ENCODE measurements at places on chromosomes 5 and 9.

GRCh38 chr5:56908942-56909293, 478 bp upstream of the SETD9 start:
- DNase-seq = no peak

DNA sequence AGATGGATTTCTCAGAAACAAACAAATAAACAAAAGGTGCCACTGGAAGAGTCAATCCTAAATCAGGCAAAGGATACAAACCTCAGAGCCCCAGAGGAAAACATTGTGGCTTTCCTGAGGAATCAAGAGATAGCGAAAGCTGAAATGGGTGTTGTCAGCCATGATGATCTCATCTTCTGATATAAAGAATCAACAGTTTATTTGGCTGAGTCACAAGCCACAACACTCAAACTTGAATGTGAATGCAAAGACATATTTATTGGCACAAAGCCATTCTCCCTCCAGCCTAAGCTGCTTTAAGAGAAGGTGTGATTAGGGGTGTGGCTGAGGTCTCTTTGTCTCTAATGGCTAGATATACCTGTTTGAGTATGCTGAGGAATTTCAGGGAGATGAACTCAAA, 73.3 kb upstream of the NREP start:
- DNase-seq = no peak

DNA sequence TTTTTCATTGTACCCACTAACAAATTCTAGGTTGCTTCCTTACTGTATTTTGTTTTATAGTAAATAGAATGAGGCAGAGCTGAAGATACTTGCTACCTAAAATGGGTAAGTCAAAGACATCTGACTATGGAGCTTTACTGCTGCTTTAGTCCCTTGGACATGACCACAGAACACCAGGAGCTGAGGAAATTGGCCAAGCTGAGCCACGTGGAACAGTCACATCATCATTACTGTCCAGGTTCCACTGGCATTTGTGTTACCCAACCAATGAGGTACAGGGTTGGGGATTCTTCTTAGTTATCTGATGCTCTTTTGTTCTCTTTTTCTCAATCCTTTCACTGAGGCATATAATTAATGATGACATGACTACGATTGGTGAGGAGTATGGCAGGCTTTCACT, 47.1 kb downstream of the SSBP2 start:
- DNase-seq = no peak

DNA sequence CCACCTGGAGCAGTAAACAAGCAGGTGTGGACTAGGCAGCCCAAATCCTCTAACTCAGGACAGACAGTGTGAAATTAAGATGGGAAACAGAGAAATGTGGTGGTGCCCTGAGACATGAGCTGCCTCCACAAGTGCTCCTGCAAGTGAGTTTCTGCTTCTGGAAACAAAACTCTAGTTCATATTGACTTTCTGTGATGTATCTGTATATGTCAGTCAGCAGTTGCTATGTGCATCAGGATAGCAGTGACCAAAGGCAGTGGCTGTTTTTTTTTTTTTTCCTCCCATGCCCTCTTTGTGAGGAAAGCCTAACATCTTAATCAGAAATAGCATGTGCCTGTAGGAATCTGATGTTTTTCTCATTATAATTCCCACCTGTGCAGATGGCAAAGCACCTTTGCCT, 318.4 kb upstream of the SEMA6A start:
- DNase-seq = no peak

DNA sequence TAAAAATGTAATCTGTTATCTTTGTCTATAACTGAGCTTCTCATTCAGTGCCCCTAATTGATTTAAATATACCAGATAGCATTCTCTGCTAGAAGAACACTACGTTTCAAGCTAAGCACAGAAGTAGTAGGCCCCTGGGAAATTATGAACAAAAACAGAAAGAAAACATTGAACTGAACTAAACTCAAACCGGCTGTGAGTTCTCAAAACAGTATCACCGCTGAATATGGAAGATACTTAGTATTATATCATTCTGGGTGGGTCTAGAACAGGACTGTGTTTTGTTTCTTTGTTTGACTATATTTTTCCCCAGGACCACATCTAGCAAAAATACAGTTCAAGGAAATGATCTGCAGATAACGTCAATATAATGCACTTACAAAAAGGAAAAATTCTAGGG, 95.1 kb upstream of the HMHB1 start:
- no peak for DNase-seq

- DNase-seq = no peak
These were observed 372.8 kb downstream of the PLK2 start for GRCh38 chr5:58087123-58087522.

DNA sequence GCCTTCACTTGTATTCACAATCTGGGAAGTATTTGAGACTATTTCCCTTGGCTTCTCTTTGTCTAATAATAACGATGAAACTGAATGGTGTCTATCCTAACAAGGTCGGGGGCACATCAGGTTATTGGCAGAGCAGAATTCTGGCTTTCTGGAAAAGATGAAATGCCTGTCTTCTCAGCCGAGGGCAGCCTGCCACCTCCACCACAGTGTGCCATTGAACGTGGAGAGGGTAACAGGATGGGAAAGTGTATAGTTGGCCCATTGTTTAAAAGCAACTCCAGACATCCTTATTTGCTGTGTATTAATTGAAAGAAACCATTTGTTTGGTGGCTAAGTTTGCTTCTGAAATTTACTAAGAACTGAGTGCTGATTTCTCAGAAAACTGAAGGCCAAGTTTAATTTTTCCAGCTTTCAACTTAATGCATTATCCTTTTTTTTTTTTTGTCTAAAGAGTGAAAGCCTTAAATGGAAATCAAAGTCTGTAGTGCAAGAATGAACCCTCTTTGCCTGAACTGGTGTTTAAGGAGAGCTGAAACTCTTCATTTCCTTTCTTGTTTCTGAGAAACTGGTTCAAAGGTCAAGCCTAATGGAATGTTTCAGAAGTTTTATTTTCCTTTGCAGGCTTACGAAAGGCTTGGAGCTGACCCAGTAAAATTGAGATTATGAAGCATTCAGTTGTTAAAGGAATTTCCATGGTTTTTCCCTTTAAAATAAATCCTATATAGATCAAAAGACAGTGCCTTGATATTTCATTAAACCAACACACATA, 563.7 kb upstream of the DAP start:
- DNase-seq = no peak

- DNase-seq = no peak
These were observed 59.1 kb downstream of the CHSY3 start for GRCh38 chr5:129963359-129963758.

GRCh38 chr5:42636425-42636824, 120.2 kb upstream of the CCDC152 start:
- no peak for DNase-seq

GRCh38 chr5:33198836-33199235, 241.9 kb upstream of the TARS1 start:
- DNase-seq = no peak

- no peak for DNase-seq
These were observed 20.2 kb upstream of the PCDHB1 start for GRCh38 chr5:141031006-141031405.

GRCh38 chr9:88197781-88198340, 59.6 kb upstream of the SPATA31C2 start:
- no peak for DNase-seq

DNA sequence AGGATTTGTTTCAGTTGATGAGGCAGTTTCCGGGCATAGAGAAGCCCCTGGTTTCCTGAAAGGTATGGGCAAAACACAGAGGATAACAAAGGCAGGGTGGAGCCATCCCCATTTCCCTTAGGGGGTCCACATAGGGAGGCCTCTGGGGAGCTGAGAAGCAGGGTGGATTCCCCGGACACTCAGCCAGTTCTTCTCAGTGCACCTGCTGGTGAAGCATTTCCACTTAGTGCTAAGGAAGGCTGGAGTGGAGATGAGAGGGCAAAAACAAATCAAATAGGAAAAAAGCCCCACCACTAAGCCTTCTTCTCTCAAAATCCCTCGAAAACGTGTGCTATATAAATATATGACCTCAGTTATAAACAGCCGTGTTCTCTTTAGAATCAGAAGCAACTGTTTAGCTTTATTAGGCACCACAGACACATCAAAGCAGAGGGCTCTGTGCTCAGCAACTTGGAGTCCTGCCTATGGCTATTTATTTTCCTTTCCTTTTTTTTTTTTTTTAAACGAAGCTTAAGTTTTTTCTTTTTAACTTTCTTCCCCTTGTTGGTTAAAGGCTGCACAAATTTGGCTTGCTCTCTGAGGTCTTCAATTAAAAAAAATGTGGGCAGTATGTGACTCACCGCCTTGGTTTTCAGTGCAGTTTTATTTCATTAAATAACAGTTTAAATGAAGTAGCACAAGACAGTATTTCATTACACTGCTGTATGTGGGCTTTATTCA, 67.7 kb downstream of the PRDM6 start:
- DNase-seq = no peak

GRCh38 chr5:122322801-122323548, 10.9 kb downstream of the SNCAIP start:
- DNase-seq = no peak

GRCh38 chr5:16413166-16413860, 52.3 kb downstream of the ZNF622 start:
- DNase-seq = no peak

GRCh38 chr9:72872718-72873117, 80.1 kb downstream of the ALDH1A1 start:
- no peak for DNase-seq

DNA sequence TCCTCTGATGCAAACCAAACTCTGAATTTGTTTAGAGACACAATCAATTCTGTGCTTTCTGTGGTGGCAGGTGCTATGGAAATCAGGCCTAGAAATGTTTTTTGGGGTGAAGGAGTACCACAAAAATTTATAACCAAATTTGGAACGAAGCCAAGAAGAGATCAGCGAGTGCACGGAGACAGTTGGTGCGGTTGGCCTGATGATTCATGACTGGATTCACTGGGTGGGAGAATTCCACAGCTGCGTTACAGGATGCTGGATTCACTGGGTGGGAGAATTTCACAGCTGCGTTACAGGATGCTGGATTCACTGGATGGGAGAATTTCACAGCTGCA, 135.6 kb upstream of the IRX4 start:
- no peak for DNase-seq

DNA sequence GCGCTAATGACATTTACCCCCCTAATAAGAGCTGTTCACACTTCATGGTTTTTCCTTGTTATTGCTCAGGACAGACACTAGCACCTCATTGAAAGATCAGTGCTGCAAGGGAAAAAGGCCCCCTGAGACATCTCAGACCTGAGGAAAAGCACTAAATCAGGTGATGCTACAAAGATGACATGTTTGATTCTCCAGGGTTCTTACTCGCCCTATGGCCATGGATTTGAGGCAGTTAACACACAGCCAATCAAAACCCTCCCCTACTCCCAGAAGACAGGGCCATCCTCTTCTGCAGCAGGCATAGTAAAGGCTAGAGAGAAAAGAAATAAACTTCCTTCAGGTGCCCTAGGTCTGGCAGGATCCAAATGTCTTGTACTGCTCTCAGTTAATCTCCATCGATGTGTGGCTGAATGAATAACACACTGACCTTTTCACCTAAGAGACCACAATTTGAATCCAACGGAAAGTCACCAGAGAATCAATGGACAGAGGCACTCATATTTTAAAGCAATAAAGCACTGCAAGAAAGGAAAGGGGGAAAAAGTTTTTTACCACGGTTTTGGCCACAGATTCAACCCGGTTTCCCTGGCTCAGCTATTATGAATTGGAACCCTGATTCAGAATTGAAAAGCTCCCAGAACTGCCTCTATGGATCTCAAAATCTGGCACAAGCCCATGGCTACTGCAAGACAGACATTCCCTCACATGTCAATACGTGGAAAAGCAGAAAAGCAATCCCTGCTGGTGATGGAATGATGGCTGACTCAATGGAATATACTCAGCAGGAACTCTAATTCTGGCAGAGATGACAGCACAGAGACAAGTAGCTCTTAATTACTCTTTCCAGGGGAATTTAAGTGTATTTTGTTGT, 329.5 kb downstream of the BNC2 start:
- no peak for DNase-seq

DNA sequence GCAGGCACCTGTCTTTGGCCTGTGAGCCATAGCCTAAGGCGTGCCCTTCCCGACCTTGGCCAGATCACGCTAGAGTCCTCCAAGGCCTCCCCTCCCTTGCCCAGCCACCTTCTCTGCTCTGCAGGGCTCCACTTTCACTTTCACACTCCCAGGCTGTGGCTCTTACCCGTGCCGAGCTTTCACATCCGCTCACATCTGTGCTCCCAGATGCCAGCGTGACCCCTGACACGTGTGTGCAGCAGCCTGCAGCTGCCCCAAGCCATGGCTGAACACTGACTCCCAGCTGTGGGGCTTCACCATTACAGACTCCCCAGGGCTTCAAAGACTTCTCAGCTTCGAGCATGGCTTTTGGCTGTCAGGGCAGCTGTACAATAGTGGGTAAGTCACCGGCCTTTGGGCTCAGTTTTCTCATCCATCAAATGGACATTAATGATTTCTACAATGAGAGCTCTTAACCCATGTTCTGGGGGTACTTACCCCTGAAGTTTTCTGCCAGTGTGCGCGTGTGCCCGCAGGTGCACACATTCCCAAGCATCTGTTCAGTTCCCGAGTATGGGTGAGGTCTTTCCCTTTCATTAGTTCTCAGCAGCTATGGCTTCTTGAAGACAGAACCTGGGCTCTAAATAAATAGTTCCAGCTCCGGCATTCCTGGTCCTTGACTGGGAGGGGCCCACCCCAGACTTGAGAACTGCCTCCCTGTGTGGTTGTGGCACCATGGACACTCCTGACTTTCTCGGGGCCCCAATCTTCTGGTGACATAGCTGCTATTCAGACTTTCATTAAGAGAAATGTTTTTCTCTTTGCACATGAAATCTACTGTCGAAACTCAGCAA, 118.6 kb downstream of the RGS3 start:
- peak; percentile 93 for DNase-seq

GRCh38 chr9:4106760-4107143, 193.1 kb downstream of the GLIS3 start:
- no peak for DNase-seq

DNA sequence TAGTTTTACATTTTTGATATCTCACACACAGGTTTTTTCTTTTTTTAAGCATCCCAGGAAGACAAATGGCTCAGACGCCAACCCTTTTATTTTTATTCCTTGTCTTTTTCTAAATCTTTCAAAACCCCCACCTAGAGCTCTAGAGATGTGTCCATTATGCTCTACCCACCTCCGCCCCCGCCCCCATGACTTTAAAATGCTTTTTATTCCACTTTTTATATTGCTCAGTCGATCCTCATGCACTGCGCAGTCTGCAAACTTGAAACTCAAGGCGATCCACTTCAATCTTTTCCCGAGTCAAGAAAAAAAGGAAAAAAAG, 411 bp upstream of the MAT2B start:
- DNase-seq = no peak

Data from suppressor macrophage (primary cell).